ENCODE measurements at places on chromosomes 7 and 10.

DNA sequence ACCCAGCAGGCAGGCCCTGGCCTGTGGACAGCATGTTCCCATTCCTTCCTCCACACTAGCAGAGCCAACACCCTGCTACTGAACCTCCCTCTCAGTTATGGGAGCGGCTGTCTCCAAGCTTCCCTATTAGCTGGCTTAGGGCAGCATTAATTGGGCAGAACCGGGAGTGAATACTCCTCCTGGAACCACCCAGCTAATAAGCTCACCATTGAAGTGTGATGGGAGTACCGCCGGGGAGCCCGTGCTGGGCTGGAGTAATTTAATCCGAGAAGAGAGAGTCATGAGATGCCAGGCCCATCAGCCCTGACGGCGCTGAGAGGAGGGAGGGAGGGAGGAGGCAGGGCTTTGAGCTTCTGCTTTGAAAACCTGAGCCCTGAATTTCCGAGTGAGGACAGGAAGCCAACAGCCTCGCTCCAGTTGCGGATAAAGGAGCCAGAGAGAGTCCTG lies 31.8 kb upstream of the ELFN1 start:
- no peak for DNase-seq

GRCh38 chr7:146982482-146982881 lies 865.9 kb downstream of the CNTNAP2 start:
- DNase-seq, result no peak

DNA sequence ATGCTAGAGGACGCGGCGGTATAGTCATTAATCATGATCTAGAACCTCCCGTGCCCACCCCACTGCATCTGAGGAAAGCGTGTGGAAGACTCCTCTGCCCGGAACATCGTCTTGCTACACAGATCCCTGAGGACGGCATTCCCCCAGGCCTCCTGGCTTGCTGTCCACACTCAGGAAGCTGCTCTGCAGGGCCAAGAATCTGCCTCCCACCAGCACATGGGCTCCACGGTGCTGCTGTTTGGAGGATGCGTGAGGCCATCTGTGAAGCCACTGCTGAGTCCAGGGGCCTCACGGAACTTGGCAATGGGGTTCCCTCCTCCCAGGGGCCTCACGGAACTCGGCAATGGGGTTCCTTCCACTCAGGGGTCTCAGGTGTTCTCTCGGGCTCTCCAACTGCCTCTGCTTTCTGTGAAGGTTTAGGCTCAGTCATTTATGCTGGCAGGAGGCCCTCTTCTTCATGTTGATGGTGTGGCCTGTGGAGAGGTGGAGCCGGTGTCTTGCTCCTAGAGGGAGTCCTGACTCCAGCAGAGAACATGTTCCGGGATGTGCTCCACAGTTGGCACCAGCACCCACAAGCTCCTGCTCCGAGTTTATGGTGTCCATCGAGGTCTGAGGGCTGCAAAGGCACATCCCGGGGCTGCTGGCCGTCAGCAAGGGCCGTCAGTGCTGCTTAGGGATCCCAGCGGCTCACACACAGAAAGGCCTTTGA lies 273.3 kb downstream of the DNAJB6 start:
- no peak for DNase-seq

DNA sequence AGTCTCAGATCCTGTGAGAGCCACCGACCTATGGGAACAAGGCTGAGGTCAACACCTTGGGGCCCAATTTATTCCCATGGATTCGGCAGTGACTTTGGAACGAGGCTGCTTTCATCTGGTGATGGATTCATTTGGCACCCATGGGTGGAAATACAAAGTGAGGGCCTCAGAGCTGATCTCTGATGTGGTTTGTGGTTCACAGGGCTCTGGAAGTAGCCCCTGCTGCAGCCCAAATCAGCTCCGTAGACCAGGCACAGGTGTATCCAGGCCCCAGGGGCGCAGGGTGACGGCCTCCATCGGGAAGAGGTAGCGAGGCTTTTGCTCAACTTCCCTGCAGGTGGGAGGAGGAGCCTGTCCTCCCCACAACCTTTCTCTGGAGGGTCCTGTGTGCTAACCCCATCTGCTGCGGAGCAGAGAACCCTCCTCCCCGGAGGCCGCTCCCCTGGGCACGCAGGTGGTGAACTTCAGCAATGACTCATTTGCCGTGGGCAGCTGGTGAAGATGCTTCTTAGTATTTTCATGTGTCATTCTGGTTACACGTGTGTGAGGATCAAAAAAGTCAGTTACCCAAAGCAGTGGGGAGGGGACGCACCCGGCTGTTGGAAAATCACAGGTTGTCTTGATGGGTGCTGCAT lies 7.5 kb upstream of the JAKMIP3 start:
- DNase-seq, result no peak

DNA sequence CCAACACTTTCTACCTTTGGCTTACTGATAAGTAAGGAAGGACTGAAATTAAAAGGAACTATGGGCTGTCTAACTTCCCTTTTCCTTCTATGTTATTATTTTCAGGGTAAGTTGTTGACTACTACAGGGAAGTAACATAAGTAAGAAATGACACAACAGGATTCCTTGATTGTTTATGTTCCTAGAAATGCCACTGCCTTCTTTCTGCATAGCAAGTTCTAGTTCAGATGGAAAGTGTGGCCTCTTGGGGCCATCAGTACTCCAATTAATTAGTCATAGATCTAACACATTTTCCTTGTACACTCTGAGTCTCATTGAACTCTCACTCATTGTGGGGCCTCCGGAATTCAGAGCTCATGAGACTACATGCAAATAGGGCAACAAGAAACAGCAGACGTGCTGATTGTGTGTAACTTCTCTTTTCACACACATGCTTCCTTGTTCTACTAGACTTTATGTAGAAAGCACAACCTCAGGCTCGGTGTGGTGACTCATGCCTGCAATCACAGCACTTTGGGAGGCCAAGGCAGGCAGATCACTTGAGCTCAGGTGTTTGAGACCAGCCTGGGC lies 35.3 kb upstream of the HIBADH start:
- no peak for DNase-seq

GRCh38 chr7:140062528-140063299 lies at the start of gene PARP12:
Gene PARP12, minus strand, starts transcription at chr7:140062951. Its CDS starts 104 bp downstream, at chr7:140062847.
- DNase-seq, result peak; percentile 83
